ENCODE measurements at places on chromosomes 11 and 22.
A peak's percentile ranks its signal among the peaks of the same experiment; 100 is the strongest.

GRCh38 chr11:66545701-66546367 is at the start of gene ZDHHC24:
Gene ZDHHC24, minus strand, starts transcription at chr11:66546048. Its CDS starts 45 bp downstream, at chr11:66546003.
- DNase-seq: peak; percentile 94

- DNase-seq: no peak
Observed at GRCh38 chr22:21013657-21014201, 1.2 kb upstream of the P2RX6 start.

- no peak for DNase-seq
Observed at GRCh38 chr22:32674925-32675825, 126.3 kb upstream of the TIMP3 start.

- peak; percentile 26 for DNase-seq
Observed at GRCh38 chr11:73308961-73309919, 1.2 kb downstream of the ARHGEF17 start.

DNA sequence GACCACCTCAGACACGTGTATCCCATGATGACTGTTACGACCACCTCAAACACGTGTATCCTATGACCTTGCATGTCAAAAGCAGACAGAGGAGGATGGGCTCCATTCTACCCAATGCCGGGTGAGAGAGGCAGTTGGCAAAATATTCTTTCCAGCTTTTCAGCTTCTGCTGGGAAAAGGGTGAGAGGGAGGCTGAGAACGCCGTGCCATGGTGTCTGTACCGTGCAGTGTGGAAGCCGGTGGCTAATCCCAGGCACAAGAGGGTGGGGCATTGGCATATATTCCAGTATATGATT is 1478.4 kb downstream of the TBC1D22A start:
- DNase-seq: no peak

- no peak for DNase-seq
Observed at GRCh38 chr11:103537904-103538502, 428.8 kb downstream of the DYNC2H1 start.

- DNase-seq: peak; percentile 74
Observed at GRCh38 chr11:14308114-14308896, 50.7 kb downstream of the RRAS2 start.

GRCh38 chr11:494761-495536 is 12.1 kb downstream of the RNH1 start:
- DNase-seq: no peak

- no peak for DNase-seq
Observed at GRCh38 chr22:37514526-37515051, 4.6 kb downstream of the CARD10 start.

DNA sequence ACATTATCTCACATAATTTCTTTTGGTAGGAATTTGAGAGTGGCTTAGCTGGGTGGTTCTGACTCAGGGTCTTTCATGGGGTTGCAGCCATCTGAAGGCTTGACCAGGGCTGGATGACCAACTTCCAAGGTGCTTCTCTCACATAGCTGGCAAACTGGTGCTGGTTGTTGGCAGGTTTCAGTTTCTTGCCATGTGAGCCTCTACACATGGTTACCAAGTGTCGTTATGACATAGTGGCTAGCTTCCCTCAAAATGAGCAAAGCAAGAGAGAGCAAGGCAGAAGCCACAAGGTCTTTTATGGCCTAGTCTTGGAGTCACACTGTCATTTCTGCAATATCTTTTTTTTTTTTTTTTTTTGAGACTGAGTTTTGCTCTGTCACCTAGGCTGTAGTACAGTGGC is 4.2 kb upstream of the TFIP11 start:
- DNase-seq: no peak

- DNase-seq: no peak
Observed at GRCh38 chr22:20253161-20253560, 15.0 kb downstream of the RTN4R start.

DNA sequence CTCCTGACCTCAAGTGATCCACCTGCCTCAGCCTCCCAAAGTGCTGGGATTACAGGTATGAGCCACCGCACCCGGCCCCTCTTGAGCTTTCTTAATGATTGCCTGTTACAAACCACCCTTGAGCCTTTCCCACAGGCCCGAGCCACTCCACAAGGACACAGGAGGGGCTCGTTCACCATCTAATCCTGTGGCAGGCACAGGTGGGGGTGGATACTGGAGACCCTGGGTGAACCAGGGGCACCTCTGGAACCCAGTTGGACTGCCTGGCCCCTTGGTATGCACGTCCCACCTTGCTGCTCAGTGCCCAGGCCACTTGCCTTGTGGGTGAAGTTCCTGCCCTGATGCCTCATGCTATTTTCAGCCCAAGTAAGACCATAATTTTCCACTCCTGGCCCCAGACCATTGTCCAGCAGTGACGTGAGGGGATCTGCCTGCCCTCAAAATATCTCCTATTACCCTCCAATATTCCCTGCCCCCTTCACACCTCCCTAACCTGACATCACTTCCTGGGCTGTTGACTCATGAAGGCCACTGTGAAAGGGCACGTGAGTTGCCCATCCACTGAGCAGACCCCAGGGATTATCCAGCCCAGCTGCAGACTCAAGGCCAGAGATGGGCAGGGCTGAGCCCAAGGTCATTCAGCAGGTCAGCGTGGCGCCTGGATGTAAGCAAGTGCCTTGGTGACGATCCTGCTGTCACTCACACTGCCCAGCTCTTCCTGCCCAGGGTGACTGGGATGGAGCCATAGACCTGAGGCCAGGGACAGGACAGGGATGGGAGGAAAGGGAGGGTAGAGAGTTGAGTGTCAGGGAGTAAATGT is 19.6 kb downstream of the P2RY2 start:
- no peak for DNase-seq

DNA sequence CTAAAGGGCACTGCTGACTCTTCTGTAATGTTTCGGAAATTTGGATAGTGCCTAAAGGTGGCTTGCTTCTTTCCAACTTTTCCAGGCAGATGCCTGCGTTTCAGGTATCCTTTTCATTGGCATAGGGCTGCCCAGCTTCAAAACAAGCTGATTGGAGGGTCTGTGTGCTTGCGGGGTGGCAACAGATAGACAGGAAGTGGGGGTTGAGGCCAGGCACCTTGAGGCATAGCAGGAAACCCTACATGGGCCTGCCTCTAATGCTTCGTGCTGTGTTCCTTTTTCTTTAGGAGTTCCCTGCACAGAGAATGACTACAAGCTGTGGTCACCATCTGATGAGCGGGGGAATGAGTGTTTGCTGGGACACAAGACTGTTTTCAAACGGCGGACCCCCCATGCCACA is 92.2 kb upstream of the SORL1-AS1 start:
- peak; percentile 85 for DNase-seq

- no peak for DNase-seq
Observed at GRCh38 chr11:70729949-70730348, 331.6 kb downstream of the CTTN start.

DNA sequence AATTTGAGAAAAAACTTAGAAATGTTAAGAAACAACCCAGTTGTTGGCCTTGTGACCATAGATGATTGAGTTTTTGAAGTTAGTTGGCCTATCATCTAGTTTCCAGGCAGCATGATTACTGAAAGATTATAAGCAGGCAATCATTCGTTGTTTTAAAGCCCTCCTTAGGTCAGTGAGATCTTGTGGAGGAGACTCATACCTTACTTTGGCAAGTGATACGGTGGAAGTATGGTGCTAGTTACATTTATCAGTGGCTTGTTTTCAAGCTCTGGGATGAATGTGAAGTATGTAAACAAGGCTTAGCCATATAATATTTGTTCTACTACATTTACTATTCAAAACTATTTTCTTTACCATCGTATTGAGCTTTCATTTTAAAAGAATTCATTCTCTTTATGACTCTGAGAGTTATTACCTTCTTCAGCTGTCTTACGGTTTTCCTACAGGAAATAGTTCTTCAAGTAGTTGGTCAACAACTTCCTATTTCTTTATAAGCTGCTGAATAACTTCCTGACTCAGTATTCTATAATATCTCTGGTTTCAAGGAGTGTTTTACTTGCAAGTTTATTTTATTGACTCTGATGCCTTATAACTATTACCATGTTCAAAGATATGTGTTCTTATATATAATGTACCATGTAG is 7.3 kb downstream of the YAP1 start:
- DNase-seq: no peak

DNA sequence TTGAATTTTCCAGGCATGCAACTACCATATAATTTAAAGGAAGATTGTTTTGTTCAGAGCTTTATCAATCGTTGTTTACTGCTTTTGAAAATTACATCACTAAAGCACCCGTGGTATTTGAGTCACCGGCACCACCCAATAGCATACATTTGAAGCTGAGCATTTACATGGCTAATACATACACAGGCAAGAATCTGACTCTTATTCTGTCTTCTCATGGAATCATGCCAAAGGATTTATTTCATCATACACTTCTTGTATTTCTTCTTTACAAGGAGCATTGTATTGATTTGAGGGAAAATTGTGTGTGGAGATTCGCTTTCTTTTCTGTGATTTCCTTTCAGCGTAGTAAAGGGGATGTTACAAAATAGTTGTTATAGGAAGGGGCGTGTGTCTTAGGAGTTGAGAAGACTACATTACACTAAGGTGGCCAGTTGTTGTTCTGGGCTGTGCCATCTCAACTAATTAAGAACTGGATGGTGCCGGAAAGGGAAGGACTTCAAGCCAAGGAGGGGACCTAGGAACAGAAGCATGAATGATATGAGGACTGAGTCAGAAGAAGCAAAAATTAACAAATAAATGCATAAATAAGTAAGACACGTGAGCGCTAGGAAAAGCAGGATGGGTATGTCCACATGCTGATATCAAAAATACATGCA is 12.9 kb upstream of the CD3E start:
- no peak for DNase-seq

- no peak for DNase-seq
Observed at GRCh38 chr22:24105631-24106030, 75.7 kb upstream of the SUSD2 start.

Measured in Kasumi-1 (cell line).